ENCODE measurements at places on chromosomes 7 and 10.

GRCh38 chr10:132642732-132643008, 105.1 kb downstream of the INPP5A start:
- no peak for DNase-seq

DNA sequence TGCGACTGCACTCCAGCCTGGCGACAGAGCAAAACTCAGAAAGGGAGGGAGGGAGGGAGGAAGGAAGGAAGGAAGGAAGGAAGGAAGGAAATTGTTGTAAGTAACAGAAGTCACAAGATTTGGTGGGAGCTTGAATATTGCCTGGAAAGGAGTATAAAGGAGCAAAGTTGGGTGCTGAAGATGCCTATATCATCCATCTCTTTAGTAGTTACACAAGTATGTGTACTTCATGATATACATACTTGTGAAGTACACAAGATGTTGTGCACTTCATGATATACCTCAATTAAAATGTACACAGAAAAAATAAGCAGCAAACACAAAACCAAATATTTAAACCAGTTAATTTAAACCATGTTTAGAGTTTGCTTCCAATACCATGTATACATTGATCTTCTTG, 1223.8 kb downstream of the SORCS3 start:
- no peak for DNase-seq

- DNase-seq: no peak
Observed at GRCh38 chr10:114420811-114421485, 16.6 kb upstream of the AFAP1L2 start.

GRCh38 chr7:75656740-75657139, 82.0 kb downstream of the HIP1 start:
- no peak for DNase-seq

DNA sequence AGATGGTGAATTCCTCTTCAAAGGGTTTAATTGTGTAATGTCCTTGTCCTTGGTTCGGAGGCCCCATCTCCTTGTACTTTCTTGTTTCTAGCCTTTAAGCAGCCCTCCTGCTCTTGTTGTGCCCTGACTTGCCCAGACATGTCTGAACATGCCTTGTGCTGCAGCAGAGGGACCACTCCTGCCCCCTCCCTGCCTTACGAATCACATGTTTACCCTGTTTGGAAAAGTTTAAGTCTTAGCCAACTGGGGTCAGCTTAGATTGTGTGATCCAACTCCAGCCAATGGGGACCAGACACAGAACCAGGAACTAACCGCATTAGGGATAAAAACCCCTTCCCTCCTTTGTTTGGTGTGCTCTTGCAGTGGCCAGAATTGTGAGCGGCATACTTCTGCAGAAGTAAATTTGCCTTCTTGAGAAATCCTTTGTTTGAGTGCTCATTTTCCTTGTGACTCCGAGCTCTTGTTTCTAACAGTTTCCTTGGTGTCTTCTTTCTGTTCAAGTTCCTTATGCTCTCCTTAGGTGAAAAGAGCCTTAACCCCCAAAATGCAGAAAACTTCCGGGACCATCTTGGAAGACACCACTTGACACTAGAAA, 29.4 kb downstream of the CLRN3 start:
- DNase-seq: no peak

DNA sequence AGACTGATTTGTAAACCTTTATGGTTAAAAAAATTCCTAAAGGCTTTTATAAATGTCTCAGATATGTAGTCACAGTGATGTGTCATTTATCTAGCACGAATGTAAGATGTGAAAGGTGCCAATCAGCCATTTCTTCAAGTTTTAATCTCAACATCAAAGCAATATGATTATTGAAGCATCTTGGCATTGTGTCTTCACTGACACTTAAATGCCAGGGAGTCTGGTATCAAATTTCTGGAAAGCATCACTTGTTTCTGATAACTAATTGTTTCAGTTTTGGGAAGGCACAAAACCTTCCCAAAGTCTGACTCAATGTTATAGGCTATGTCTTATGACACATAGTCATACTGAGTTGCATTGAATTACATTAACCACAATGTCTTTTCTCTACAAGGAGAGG, 492.0 kb upstream of the CNTNAP2 start:
- no peak for DNase-seq

DNA sequence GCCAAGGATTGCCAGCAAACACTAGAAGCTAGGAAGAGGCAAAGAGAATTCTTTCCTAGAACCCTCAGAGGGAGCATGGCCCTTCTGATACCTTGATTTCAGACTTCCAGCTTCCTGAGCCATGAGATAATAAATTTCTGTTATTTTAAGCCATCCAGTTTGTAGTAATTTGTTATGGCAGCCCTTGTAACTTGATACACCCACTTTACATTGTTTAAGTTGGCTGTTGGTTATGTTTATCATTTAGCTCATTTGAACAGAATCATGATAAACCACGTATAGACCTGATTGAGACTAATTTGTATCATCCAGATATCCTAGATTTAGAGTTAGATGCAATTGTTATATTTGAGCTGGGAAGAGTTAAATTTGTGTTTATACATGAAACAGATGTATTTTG, 9.4 kb upstream of the TES start:
- DNase-seq: no peak

- no peak for DNase-seq
Observed at GRCh38 chr7:100360135-100360854, 2.4 kb downstream of the PILRB start.

DNA sequence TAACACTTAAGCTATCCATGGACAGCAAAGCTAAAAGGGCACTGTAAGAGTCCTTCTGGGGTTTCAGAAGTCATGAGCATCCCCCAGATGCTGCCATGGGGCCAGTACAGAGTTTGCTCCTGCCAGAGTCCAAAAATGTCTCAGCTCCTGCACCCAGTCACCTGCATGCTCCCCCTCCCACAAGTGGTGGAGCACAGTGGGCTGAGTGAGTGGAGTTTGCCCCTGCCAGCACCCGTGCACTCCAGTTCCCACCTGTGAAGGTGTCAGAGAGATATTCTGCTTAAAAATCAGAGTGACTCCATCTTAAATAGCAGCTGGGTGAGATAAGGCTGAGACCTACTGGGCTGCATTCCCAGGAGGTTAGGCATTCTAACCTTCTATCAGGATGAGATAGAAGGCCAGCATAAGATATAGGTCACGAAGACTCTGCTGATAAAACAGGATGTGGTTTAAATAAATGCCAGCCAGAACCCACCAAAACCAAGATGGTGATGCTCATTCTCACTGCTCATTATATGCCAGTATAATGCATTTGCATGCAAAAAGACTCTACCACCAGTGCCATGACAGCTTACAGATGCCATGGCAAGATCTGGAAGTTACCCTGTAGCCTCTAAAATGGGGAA, 140.1 kb upstream of the ZNF92 start:
- no peak for DNase-seq

DNA sequence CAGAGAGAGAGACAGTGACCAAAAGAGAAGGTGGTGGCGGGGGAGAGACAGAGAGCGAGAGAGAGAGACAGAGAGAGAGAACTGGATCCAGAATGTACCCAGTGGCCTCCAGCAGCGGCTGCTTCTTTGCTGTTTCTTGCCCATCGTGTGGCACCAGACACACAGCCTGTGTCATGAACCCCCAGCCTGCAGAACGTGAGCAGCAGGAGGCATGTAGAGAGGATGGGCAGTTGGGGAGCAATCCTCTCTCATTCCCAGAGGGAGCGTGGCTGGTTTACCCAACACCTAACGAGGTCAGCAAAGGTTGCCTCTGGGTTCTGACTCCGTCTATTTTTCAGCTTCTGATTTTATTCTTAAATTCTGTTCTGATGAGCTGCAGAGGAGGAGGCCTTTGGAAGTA, 168.1 kb downstream of the ADARB2 start:
- DNase-seq: no peak

GRCh38 chr7:82527851-82528250, 84.3 kb upstream of the CACNA2D1 start:
- DNase-seq: no peak

GRCh38 chr7:25375805-25376600, 147.7 kb upstream of the NPVF start:
- no peak for DNase-seq

- DNase-seq: no peak
Observed at GRCh38 chr7:1050956-1051690, 6.8 kb downstream of the GPR146 start.

DNA sequence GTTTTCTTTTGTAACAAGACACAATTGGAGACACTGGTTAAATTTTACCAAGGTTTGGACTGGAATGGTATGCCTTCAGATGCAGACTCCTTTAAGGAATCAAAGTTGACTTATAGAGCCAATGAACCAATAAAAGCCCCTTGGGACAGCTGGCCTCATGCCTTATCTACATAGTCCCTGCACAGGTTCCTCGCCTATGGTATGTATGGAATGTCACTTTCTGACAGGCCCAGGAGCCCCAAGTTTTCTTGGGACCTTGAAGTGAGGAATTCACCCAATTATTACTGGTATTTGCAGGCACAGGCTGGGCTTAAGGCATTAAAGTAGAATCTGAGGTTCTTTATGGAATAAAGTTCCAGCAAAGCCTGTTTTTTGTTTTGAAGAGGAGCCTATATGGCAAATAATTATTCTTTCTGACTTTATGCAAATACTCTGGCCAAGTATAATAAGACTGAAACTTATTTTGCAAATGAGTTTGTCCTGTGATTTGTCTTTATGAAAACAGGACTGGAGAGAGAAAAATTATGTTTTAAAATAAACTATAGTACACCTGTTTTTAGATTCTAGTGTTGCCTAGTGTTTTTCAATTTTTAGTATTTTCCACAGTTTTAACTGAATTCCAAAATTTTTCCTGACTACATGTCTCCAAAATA, 24.1 kb upstream of the DNMBP start:
- DNase-seq: no peak

- DNase-seq: no peak
Observed at GRCh38 chr10:70258216-70258615, 25.0 kb upstream of the PPA1 start.

- DNase-seq: no peak
Observed at GRCh38 chr7:76359978-76360638, 1.3 kb upstream of the YWHAG start.

- no peak for DNase-seq
Observed at GRCh38 chr7:137975221-137975620, 26.7 kb downstream of the CREB3L2 start.

- no peak for DNase-seq
Observed at GRCh38 chr10:77819210-77820112, 107.1 kb downstream of the DLG5 start.

DNA sequence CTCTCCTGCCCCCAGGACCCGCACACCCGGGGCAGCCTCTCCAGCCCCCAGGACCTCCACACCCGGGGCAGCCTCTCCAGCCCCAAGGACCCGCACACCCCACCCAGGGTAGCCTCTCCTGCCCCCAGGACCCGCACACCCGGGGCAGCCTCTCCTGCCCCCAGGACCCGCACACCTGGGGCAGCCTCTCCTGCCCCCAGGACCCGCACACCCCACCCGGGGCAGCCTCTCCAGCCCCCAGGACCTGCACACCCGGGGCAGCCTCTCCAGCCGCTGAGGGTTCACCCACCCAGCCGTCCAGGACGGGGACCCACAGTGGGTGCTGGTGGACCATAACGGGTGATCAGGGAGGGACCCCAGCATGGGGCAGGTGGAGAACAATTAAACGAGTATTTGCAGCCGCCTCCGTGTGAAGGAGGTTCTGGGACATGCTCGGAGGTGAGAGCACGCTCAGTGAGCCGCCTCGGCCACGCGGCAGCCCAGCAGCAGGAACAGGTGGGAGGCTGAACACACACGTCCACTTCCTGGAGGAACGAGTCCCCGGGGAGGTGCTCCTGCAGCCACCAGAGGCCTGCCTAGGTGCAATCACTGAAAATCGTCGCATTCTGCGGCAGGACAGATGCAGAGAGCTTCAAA, 107.9 kb downstream of the PDGFA start:
- DNase-seq: no peak

DNA sequence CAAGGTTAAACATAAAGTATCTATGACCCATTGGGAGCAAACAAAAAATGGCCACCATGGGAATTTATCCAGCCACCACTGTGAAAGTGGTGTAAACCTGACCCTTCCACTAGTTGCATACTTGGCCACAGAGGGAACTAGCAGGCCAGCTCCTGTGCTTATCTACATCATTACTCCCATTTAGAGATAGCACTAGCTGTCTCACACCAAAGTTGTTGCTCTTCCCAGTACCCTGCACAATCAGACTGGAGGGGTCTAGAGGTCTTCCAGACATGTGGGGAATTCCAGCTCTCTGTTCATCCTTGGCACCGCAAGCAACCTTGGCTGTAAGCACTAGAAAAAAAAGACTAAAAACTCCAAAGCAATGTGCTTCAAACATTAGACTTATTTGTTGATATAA, 113.9 kb downstream of the IPMK start:
- DNase-seq: no peak

- no peak for DNase-seq
Observed at GRCh38 chr10:34574353-34574934, 240.7 kb downstream of the PARD3 start.

DNA sequence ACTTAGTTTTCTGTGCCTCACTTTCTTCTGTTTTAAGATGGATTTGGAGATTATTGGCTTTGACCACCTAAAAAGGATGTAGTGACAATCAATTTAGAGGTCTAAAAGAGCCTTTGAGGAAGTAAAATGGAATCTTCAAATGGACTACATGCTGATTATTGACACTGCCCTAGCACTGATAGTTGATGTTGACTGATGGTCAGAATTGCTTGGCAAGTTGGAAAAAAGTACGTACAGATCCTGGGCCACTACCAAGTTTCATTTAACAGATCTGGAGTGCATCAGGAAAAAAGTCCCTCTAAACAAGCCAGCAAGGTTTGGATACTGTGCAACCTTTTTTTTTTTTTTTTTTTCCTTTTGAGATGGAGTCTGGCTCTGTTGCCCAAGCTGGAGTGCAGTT, 81.1 kb downstream of the TCF7L2 start:
- DNase-seq: no peak

DNA sequence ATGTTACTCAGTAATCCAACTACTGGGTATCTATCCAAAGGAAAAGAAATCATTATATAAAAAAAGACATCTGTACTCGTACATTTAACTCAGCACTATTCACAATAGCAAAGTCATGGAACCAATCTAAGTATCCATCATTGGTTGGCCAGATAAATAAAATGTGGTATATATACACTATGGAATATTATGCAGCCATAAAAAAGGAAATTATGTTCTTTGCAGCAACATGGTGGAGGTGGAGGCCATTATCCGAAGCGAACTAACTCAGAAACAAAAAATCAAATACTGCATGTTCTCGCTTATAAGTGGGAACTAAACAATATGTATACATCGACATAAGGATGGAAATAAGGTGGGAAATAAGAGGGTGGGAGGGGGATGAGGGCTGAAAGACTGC, 56.2 kb upstream of the ANTXRL start:
- DNase-seq: no peak

- DNase-seq: no peak
Observed at GRCh38 chr10:69123306-69123746, 652 bp upstream of the VPS26A start.

GRCh38 chr10:11086177-11086840, 68.6 kb downstream of the CELF2 start:
- DNase-seq: no peak

GRCh38 chr7:91582799-91583477, 297.6 kb downstream of the MTERF1 start:
- no peak for DNase-seq

DNA sequence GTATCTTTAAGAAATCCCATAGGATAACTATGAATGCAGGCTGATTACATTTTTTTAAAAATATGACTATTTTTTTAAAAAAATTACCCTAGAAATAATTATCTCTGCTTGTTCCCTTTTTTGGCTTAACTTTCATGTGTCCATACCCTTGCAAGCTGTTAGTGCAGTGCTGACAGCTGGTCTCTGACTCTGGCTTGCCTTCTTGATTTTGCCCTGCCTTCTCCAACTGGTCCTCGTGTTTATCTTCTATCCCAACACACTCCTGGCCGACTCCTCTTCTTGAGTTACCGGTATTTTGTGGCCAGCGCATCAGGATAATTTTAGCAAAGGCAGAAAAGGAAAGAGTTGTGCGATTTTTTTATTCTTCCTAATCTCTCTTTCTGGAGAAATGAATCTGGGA, 111.7 kb upstream of the STARD3NL start:
- no peak for DNase-seq

All from stimulated activated CD4-positive, alpha-beta T cell treated with anti-CD3 and anti-CD28 coated beads, Interleukin-15, amount 100 ng/mL, for 1 hour (primary cell).